Stimulated activated CD8-positive, alpha-beta memory T cell treated with anti-CD3 and anti-CD28 coated beads, Interleukin-4, amount 100 ng/mL, for 1 hour (primary cell): ENCODE measurements at places on chromosomes 13 and 19.

GRCh38 chr19:1728816-1729567, 24.3 kb upstream of the ONECUT3 start:
- no peak for DNase-seq

DNA sequence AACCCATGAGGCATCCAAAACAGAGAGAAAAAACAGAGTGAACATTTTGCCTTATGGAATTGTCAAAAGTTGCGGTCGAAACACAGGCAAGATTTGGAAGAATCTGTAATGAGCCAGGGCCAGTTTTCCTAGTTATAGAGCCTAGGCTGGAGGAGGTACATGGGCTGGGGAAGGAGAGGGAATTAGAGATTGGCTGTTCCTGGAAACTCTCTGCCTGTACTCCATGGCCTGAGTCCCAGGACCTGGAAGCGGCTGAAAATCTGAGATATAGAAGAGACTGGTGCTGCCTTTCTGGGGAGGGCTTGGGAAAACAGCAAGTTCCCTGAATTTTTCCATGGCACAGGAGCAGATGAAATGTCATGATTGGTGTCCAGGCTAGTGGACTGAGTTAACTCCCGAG, 122.8 kb upstream of the KLF12 start:
- DNase-seq = no peak

GRCh38 chr13:48739386-48739964, 85.7 kb downstream of the CYSLTR2 start:
- no peak for DNase-seq

DNA sequence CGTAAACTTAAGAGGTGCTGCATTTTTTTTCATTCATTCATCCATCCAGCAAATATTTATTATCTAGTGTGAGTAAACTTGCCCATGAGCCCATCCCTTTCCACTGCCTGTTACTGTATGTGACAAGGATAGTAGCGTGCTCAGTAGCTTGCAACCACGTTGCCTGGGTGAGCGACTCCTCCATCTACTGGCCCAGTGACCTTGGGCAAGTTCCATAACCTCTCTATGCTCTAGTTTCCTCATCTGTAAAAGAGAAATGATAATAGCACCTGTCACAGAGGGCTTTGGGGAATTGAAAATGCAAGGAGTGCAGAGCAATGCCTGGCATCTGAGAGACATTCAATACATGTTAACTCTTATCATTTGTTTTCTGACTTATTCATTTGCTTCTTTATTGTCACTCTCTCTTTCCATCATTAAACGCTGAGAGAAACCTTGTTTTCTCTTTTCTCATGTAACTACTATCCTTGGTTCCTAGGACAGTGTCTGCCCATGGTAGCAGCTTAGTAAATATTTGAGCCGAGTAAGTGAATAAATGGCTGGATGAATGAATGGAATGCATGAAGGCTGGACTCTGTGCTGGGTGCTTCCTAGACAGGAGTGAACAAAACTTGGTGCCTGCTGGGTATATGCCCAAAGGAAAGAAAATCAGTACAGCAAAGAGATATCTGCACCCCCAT, 19.9 kb downstream of the LRCH1 start:
- DNase-seq = no peak

- no peak for DNase-seq
Measured at GRCh38 chr19:2711172-2711874, 8.8 kb upstream of the GNG7 start.

GRCh38 chr13:61144301-61144700, 271.3 kb downstream of the PCDH20 start:
- no peak for DNase-seq

DNA sequence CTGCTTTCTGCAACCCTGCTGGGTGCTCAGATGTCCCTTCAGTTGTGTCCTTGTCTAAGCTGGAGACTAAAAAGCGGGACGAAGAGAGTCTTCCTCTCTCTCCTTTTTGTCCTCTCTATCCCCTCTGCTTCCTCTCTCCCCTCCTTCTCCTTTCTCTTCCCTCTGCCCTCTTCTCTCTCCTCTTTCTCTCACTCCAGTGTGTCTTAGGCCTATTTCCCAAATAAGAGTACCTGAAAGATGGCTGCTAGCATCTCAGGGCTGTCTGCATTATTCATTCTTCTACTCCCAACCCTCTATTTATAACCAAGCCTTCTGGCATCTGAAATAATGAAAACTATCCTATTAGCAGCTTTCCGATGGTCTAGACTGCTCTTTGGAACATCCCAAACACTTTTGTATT, 729.8 kb downstream of the UQCRFS1 start:
- no peak for DNase-seq

DNA sequence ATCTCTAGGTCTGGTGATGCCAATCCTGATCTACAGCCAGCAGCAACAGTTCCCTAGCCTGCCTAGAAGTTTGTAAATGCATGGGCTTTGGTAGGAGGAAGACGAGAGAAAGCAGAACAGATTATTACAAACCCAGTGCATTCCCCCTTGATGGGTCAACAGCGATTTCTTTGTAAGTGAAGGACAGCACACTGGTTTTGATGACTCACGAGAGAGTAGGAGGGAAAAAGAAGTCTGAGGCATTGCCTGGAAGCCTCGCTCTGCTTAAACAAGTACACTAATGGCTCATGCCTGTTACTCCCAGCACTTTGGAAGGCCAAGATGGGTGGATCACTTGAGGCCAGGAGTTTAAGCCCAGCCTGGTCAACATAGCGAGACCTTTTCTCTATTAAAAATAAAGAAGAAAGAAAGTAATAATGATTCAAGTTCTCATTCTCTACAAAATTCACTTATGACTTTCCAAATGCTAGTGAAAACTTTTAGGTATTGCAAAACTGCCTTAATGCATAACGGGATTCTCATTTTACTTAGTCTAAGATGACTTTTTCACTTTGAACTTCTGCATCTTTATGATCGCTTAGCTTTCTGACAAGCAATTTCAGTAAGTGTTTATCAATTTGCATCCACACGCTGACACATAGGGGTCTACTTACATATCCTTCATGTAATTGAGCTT, 47.7 kb upstream of the USPL1 start:
- no peak for DNase-seq

DNA sequence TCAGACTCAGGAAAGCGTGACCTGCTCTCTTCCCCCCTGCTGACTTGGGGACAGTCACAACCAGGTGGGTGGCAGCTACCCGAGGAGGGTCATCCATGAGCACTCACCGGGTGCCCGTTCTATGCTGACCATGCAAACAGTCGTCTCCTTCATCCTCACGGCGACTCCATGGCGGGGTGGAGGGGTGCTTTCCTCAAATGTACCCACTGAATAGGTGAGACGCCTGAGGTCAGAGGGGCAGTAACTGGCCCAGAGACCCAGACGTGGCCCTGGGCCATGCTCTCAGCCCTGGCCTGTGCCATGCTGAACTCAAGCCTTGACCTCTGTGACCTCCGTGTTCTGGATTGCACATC, 59.2 kb upstream of the TPM4 start:
- DNase-seq = no peak

GRCh38 chr13:76965759-76966421, 17.6 kb downstream of the ACOD1 start:
- DNase-seq = no peak

- DNase-seq = no peak
Measured at GRCh38 chr13:39676315-39676876, 20.9 kb downstream of the COG6 start.

DNA sequence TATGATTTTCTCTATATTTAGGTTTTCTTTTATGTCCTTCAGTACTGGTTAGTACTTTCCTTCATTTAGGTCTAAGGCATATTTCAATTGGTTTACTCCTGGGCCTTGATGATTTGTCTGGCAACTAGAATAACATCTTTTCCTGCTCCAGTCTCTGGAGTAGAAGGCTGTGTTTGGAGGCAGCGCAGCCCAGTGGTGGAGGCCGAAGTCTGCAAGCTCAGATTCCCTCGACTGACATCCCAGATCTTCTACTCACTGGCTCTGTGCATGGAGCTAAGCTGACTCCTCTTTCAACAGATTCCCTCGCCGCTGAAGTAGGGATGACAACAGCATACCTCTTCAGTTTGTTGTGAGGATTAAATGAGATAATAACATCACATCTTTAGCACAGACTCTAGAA, 141.0 kb downstream of the RAP2A start:
- DNase-seq = no peak

- DNase-seq = no peak
Measured at GRCh38 chr19:46571495-46571894, 29.6 kb upstream of the CALM3 start.

GRCh38 chr13:77002590-77003190, 10.8 kb downstream of the CLN5 start:
- no peak for DNase-seq

- no peak for DNase-seq
Measured at GRCh38 chr13:40059540-40060232, 404.2 kb downstream of the COG6 start.

DNA sequence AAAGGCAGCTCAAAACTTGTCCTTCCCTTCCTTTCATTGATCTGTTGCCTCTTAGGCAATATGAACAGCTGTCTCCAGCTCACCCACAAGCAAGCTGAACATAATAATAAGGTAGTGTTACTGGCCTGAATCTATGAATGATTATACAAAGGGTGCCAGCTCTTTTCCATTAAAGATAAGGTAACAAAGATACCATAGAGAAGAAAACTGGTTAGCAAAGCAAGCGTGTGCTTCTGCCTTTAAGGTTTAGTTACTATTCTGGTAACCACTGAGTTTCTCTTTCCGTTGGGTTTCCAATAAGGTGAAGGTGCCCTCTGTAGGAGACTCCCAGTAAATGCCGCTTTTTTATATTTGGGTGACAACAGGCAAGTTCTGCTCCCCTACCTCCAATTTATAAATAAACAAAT, 12.1 kb upstream of the DACH1 start:
- no peak for DNase-seq

DNA sequence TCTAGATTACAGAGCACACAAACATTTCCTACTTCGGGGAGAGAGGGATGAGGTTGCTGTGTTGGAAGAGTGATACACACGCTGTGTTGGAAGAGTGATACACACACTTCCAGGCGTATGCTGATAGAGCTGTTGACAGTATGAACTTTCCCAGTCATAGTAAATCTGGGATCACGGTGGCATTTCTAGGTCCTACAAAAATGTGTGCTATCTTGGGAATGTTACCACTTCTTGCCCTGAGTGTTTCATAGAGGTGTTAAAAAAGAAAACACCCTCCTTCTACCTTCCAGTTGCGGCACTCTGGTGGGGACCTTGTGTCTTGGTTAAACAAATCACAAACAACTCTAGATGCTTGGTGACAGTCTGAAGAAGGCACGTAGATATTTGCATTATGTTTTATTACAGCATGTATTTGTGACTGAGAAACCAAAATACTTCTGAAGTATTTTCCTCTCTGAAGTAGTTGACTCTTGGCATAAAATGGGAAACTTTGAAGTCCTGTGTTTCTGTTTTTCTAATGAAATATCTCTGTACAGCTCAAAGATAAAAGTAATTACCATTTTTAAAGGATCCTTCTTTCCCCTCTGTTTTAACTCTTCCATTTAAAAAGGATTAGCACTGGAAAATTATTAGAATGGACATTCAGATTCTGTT, 52.5 kb downstream of the ARHGAP35 start:
- no peak for DNase-seq

DNA sequence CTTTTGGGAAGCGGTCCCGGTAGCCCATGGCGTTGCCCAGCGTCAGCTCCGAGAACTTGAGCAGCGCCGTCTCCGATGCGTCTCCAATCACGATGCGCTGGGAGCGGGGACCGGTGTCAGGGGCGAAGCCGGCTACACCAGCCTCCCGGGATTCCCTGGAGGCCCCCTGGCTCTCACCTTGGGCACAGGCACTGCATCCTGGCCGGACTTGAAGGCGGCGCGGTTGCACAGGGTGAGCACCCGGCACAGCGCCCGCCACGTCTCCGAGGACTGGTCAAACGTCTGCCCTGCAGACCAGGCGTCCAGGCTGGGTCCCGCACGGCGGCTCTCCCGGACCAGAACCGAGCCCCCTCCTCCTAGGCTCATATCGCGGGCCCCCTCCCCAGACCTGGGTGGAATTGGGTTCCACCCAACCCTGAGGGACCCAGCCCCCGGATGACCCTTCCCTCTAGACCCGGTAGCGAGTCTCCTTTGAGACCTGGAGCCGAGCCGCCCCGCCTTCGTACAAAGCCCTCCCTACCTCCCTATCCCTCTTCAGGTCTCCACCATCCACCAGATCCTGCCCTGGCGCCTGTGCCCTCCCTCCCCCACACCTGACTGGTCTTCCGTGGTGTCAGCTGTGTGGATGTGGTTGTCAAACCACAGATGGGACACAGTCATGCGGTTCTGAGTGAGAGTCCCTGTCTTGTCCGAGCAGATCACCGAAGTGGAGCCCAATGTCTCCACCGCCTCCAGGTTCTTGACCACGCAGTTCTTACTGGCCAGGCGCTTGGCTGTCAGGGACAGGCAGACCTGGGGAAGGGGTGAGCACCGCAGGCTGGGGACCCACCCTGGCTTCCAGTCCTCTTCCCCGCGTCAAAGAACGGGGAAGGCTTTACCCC, 4.8 kb downstream of the ATP4A start:
- no peak for DNase-seq

DNA sequence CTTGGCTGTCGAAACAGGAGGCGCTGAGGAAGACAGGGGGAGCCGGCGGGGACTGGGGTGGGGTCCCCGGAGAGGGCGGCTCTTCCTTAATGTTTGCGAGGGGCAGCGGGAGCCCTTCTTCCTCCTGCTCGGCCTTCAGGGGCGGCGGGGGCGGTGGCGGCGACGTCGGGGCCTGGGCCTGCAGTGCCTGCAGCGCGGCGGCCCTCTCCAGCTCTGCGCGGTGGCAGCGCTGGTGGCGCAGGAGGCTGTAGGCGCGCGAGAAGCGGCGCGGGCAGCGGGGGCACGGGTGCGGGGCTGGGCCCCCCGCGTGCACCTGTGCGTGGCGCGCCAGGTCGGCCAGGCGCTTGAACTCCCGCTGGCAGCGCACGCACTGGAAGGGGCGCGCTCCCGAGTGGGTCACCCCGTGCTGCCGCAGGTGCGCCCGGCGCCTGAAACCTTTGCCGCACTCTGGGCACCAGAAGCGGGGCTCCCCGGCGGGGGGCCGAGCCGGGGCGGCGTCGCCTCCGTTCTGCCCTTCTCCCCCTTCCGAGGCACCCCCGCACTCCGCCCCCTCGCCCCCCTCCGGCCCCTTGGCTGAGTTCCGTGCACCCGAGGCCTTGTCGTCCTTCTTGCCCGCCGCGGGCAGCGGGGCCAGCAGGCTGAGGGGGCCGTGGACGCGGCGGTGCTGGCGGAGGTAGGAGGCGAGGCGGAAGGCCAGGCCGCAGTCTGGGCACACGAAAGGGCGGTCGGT, 2.5 kb downstream of the ZNF579 start:
- no peak for DNase-seq

DNA sequence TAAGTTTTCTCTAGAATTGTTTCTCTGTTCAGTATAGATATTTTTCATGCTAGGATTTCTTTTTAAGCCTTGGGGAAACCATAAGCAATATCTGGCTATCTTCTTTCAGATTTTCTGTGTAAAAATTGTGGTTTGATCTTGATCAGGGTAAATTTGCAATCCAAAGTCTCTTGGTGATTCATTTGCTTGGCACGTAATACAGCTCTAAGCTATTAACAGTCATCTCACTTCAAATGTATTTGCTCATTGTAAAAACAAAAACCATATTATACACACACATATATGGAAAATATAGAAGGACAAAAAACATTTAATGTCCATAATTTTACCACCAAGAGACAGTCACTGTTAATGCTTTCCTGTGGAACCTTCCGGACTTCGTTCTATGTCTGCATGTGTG, 191.0 kb downstream of the SHISA2 start:
- no peak for DNase-seq

GRCh38 chr19:47726467-47726866, 13.2 kb downstream of the EHD2 start:
- DNase-seq = no peak

- peak; percentile 62 for DNase-seq
Measured at GRCh38 chr19:17001603-17002183, 24.9 kb downstream of the CPAMD8 start.
